ENCODE measurements at places on chromosomes 6 and 20.

- DNase-seq = peak; percentile 63
These were observed 14.8 kb upstream of the CALHM6 start for GRCh38 chr6:116446399-116446798.

- peak; percentile 16 for DNase-seq
These were observed 5.5 kb downstream of the POU3F2 start for GRCh38 chr6:98839781-98840361.

DNA sequence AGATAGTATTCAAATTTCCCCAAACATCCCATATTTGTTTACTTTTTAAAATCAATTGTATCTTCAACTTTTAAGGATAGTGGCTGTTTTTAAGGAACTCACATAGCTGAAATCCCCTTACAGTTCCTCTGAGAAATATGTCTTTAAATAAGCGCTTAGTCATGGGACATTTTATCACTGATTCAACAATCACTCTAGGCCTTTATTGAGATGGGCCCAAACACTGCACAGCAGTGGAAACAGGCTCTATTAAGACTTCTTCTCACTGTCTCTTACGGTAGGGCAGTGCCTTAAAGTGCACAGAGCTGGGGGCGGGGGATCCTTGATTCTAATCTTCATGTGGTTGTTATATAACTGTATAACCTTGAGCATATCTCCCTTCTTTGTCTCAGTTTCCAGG is 59.8 kb upstream of the RREB1 start:
- no peak for DNase-seq

GRCh38 chr6:137492289-137493217 is 1.6 kb downstream of the OLIG3 start:
- DNase-seq = no peak

DNA sequence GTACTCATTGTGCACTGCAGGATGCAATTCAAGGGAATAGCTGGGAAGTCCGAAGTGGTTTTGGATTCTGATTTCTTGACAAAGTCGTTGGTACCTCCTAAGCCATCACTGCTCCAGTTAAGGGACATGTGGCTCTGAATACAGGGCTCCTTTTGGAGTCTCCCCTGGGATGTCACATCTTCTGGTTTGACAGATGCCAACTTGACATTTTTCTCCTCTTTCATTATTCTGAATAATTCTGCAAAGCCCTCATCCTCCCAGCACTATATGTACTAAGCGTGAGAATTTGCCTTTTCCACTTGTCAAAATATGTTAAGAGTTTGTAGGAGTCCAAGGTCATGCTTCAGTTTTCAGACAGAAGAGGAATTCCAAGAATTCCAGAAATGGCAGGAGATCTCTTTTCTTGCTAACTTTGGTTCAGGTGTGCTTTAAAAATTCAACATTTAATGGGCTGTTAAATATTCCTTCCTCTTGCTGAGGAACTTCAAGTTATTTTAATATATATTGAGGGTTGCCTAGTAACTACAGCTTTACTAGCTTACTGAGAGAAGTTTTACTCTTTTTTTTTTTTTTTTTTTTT is 38.7 kb downstream of the DOK5 start:
- DNase-seq = no peak

All from AG10803 (cell line).